ENCODE measurements at places on chromosomes 7 and 10.

- no peak for DNase-seq
Observed at GRCh38 chr7:37945336-37945735, 24.9 kb downstream of the EPDR1 start.

GRCh38 chr7:157668884-157669767, 332.3 kb downstream of the DNAJB6 start:
- no peak for DNase-seq

DNA sequence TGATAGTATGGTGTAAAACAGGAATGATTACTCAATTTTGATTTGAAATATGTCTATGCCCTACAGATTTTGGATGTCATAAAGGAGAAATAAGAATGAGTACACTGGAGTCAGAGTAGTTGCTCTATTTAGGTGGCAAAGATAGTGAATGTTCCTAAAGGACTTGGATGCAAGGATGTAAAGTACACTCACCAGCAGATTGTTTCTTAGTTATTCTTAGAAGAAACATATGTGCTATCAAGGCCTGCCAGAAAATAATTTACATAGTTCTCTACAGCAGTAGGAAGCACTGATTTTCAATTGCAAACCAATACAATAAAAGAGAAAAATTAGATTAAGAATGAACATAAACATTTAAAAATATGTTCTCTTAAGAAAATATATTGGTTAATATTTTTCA, 259.4 kb downstream of the PPP1R3A start:
- DNase-seq, result no peak

DNA sequence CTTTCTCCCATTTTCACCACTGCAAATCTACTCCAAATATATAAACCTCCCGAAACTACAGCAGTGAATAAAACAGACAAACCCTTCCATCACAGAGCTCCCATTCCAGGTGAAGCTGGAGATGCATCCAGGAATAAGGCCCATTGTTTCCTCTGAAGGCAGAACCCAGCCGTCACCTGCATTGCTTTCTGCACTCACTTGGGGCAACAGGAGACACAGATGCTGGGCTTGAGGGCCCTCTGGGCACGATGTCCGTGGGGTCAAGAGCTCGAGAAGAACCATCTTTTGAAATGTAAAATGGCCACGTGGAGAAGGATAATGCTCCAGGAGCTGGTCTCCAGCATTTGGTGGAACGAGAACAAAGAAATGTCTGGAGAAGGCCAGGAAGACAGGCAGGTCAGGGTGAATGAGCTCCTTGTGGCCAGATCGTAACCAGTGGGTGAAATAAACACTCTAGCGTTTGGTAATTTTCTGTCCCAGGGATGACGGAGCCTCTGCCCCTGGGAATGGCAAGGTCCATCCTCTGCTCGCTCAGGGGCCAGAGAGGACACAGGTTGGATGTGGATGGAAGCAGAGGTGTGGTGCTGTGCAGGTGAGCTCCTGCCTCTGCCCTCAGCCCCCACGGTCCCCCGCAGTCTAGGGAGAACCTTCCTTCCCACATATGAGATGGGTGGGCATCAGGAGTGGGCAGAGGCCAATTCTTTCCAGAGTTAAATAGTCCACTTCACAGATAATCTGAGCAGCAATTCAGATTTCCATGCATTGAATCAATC, 556.1 kb downstream of the DNAJB6 start:
- DNase-seq, result no peak

DNA sequence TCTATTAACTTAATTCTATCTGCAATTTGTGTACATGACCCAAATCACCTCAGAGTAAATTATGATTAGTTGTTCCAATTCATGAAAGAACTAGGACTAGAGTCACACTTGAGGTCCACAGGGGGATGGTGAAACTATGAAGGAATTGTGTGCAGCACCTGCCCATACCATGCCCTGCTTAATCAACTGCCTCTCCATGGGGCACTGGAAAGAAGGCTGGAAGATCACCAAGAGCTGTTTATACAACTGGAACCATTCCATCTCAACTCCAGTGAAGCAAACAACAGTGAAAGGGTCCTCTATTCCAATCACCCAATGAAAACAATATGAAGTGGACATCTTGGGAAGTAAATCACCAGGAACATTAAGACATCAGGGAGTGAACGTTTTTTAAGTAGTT, 98.7 kb upstream of the SEMA3D start:
- no peak for DNase-seq

DNA sequence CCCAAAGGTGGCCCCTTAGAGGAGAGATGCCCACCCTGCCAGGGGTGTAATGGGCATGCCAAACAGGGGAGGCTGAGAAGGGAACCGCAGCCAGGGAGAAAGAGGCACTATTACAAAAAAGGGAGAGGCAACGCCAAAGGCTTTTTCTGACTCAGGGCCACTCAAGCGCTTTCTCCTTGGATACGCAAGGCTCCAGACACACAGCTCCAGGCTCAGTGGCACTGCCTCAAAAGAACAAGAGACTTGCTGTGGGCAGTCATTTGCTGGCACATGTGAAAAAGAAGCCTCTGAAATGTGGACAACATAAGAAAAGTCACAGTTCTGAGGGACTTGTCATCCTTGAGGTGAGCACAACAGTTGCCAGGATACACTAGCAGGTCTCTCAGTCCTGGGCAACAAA, 128.4 kb downstream of the DGKI start:
- DNase-seq, result no peak

DNA sequence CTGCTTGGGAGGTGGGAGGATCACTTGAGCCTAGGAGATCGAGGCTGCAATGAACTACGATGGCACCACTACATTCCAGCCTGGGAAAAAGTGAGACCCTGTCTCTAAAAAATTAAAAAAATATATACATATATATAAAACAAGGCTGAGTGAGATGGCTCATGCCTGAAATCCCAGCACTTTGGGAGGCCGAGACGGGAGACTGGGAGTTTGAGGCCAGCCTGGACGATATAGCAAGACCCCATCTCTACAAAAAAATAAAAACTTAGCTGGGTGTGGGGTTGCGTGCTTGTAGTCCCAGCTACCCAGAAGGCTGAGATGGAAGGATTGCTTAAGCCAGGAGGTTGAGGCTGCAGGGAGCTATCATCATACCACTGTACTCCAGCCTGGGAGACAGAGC, 87.6 kb downstream of the CARD11 start:
- no peak for DNase-seq

DNA sequence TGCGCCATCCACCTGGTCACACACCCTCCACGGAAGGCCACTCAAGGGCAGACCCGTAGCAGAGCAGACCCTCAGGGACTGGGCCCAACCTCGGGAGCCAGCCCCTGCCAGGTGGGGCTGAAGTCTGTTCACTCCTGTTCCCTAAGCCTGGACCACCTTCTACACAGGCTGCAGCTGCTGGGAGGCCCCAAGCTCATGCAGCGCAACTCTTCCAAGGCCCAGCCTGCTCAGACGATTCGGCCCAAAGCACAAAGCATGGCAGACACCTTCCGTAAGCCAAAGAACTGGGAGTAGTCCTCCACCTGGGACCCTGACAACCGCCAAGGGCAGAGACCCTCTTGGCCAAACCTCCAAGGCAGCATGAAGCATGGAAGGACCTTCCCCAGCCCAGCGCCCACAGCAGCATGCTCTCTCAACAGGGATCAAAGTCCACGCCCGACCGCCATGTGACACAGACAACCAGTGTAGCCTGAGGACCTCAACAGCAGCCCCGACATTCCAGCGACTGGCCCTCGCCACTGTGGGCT, 11.5 kb downstream of the SHH start:
- DNase-seq, result no peak

DNA sequence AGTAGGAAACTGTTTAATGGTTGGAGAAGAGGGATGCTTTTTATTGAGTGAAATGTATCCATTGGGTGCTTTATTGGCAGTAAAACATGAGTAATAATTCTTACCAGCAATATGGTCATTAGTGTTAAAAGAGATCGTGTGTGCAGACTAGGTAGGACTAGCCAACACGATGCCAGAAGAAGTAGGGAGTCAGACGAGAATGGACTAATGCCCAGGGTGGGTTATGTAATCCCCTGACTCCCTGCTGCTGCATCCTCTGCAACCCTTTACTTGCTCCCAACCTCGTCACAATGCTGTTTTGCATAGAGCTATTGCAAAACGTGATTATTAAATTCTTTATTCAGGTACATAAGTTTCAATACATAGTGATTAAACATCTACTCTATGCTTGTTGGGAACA, 1213.7 kb downstream of the GATA3 start:
- no peak for DNase-seq

GRCh38 chr10:63614371-63614891, 93.2 kb downstream of the REEP3 start:
- no peak for DNase-seq

- DNase-seq, result no peak
Observed at GRCh38 chr7:74216361-74216761, 6.6 kb downstream of the LAT2 start.

GRCh38 chr7:22688084-22688483, 38.9 kb upstream of the IL6 start:
- DNase-seq, result no peak

GRCh38 chr7:2106924-2107323, 125.8 kb downstream of the MAD1L1 start:
- peak; percentile 49 for DNase-seq

DNA sequence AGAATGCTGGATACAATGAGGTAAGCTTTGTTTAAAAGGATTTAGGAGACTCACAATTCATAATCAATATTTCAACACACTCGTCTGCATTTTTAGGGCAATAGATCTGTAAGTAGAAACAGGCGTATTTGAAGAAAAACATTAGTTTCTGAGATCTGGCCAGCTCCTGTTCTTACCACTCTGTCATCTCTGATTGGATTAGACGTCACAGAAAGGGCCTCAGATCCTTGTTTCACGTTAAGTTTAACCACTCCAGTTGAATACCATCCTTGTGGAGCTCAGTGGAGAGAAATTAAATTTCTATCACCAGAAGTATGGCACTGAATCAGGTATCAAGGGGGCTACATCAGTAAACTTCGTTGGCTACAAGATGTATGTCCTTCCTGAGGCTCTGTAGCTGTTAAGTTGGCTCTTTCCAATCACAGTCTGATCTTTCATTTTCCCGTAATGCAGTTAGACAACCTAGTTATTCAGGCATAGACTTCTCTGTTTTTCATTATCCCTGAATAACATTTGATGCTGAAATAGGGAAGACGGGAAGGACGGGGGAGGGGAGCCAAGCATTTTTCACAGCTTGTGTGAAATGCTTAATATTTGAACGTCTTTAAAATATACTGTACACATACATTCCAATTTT, 659.2 kb upstream of the GALNT17 start:
- DNase-seq, result no peak

DNA sequence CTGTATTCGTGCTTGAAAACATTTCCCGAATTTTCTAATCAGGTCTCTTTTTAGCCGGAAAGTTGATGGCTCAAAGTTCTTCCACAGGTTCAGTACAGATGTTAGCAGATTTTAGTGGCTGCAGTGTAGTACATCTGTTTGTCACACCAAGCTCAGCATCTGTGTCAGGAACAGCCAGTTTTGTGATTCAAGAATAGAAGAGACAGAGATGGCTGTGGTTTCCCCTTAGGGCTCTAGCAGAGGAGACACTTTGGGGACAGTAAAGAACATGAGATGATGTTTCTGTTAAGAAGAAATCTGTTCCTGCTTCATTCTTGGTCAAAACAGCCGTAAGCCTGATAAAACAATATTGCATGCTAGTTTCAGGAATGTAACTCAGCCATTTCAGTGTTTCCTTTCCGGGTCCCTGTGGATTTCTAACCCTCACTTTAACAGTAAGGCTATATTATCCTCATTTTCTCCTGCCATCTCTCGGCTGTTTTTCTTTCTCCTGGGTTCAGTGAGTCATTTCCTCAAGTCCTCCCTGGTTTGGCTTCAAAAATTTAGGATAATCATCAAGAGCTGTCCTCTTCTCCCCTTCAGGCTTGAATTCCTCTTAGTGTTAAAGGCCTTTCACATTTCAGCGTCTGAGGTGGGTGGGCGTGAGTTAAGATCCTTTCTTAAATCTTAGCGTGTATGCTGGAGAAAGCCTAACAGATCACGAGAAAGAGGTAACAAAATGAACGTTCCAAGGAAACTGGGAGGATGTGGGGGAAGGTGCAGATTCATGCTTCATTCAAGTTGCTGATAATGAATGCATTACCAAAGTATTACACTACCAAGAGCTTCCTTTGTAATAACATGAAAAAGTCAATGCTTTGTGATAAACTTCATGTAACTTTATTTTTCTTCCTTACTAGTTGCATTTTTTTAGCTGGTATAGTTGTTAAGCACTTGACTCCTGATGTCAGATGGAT, 37.1 kb upstream of the BICC1 start:
- no peak for DNase-seq

DNA sequence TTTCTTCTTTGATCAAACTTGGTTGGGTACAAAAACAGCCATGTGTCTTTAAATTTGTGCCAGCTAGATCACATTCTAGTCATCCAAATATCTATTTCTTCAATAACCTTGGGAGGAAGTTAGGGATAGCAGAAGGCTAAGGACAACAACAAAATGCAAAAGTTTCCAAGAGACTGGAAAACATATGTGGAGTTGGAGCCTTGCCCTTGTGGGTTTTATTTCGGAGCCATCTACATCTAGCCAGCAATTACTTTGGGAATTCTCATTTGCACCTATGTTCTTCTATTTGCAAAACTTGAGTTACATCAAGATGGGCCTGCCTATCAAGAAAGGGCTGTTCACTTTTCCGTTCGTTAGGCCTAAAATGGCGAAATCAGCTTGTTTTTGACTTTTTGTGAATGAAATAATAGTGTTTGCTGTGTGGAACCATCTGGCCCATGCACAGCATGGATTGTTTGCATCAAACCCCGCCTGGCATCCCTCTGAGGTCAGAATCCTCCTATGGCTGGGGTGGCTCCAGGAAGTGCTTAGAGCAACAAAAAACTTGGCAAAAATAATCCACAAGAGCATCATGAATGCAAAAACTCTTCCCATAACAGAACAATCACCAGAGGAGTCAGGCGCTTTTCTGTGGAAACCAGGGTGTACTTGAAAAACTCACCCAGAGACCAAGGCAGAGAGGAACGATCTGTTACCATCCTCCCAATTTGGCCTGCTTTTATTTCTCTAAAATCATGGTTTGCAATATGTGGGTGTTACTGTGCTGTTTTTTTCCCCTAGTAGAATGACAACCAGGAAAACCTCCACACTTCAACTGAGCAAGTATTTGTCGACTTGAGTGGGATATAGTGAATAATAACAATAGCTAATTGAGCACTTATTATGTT, 36.2 kb upstream of the XPNPEP1 start:
- no peak for DNase-seq

- no peak for DNase-seq
Observed at GRCh38 chr7:121774563-121774962, 98.4 kb upstream of the PTPRZ1 start.

All from 8988T (cell line).